ENCODE measurements at places on chromosomes 16 and 17.

DNA sequence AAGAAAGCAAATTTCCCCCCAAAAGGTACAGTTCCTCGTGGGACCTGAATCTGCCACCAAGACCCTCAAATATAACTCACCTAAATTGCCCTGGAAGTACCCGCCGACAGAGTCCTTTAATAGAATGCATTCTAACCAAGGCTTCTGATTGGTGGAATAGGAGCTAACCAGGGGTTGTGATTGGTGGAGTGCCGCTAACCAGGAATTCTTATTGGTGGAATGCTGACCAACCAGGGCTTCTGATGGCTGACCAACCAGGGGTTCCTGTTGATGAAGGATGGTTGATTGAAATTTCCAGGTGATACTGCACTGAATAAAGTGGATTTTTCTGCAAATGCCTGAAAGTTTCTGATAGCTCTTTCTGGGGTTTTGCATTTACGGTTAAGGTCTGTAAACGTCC is 6.5 kb downstream of the TFAP4 start:
- DNase-seq, result no peak

DNA sequence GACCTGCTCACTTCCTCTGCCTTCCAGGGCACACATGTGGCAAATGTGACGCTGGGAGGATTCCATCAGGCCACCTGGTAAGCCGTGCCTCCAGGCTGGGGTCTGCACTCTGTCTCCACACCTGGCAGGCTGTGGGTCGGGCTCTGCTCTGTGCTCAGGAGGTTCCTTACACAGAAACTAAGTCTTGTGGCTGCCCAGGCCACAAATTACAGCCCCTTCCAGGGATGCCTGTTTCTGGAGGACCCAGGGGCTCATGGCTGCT is 58.2 kb downstream of the RMI2 start:
- no peak for DNase-seq

DNA sequence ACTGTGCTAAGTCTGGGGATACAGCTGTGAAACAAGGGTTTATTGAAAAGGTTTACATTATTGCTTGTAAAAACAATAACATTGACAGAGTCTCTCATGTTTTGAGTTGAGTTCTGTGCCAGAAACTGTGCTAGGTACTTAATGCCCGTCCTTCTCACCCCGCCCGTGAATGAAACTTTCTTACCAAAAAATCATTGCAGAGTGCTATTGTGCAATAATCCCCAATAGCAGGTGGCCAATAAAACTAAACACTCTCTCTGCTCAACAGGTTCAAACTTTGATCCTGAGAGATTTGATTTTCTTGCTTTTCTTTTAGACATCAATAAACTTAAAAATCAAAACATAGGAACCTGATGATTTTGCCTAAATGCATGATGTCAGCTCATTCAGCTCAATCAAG is 441.6 kb downstream of the HAPSTR1 start:
- no peak for DNase-seq

GRCh38 chr16:22675745-22676540 is 138.0 kb upstream of the HS3ST2 start:
- DNase-seq, result no peak

GRCh38 chr17:32871746-32872145 is 5.2 kb downstream of the MYO1D start:
- DNase-seq, result no peak

GRCh38 chr17:61568219-61569072 is 22.6 kb downstream of the NACA2 start:
- no peak for DNase-seq

DNA sequence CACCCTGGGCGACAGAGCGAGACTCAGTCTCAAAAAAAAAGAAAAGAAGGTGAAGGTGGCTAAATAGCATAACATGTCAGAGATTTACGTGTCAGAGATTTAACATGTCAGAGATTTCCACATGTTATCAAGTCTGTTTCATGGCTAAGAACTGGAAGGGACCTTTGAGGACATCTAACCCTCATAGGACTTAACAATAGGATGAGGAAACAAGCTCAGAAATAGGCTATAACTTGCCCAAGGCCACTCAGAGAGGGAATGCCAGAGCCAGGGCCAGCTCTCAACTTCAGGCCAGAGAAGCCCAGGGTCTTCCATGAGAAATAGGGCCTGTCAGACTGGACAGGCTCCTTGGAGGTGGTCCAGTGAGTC is 26.8 kb upstream of the ZNF629 start:
- DNase-seq, result no peak

DNA sequence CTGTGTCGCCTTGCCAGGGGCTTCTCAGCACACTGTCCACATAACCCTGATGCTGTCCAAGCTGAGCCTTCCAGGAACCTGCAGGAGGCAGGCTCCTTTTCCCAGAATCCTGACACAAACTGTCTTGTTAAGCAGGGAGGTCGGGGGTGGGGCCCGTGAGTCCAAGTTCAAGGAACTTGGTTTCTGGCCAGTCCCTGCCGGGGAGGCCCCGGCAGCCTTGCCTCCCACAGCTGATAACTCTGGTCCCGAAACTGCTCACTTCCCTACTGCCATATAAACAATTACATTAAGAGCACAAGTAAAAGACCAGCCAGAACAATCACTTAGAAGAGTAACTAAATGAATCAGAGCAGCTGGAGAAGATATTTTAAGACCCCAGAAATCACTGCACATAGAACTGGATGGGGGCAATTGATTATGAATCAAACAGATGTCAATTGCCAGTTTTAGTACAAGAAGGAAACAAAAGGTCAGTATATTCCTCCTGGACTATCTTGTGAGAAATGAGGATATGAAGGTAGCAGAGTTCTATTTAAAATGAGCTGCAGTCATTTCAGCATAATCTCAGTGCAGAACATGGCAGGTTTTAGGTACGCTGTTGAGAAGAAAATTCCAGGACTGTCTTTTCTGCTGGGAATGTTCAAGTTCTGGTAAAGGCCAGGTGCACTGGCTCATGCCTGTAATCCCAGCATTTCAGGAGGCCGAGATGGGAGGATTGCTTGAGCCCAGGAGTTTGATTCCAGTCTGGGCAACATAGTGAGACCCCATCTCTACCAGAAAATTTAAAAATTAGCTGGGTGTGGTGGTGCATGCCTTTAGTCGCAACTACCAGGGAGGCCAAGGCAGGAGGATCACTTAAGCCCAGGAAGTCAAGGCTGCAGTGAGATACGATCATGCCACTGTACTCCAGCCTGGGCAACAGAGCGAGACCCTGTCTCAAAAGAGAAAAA is 169.8 kb downstream of the PITPNC1 start:
- DNase-seq, result peak; percentile 57

- no peak for DNase-seq
Observed at GRCh38 chr16:89823087-89823823, 5.0 kb upstream of the SPIRE2 start.

- no peak for DNase-seq
Observed at GRCh38 chr16:3112881-3113574, 642 bp downstream of the ZNF205 start.

GRCh38 chr16:84103678-84104077 is 13.1 kb downstream of the MBTPS1 start:
- DNase-seq, result no peak

- DNase-seq, result no peak
Observed at GRCh38 chr17:80485846-80486245, 9.4 kb upstream of the NPTX1 start.

DNA sequence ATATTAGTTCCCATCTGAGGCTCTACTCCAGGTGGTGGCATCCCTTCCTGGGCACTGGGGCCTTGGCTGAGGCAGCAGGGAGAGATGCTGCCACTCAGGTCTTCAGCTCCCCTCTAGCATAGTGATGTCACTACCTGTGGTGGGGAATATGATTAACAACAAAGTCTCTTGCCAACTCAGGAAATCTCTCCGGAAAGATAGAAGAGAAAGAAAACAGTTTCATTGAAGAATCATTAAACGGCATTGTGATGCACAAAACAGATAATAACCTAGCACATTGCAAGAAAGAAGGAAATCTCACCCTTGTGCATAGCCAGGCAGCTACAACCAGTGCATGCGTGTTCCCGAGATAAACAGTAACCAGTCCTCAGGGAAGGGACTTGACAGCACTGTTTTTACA is 12.2 kb upstream of the ZNF267 start:
- no peak for DNase-seq

DNA sequence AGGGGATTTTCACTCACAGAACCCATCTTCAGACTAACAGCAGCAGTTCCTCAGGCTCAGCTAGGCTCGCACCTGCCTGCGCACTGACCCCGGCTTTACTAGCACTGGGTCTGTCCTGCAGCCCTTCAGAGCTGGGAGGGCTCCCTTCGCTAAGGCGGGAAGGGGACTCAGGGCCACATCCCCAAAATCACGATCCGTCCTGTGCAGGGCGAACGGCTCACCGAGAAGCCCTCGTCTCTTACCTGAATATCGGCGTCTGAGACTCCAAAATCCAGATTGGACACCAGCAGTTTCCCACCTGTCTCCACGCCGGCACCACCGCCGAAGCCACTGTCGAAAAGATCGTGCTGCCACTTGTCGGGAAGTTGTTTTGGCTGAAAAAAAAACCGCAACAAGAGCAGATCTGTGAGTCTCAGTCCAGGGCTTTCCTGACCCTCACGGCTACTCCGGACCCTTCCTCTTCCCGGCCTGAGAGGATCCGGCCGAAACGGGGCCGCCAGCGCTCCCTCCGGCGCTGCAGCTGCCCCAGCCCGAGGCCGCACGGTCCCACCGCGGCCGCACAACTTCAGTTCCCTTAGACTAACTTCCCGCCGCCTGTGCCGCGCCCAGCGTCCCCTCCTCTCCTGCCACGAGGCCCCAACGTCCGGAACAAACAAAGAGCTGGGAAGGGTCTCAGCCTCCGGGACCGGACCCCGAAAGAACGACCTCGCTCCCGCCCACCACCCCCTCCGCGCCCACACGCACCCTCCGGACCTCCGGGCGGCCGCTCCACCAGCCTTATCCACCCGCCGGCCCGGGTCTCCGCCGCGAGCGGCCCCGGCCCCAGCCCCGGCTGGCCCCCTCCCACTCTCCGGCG is 711 bp downstream of the ALYREF start:
- DNase-seq, result no peak

GRCh38 chr16:6557353-6558023 is 775.2 kb upstream of the RBFOX1 start:
- DNase-seq, result no peak

- no peak for DNase-seq
Observed at GRCh38 chr16:4123616-4124300, 7.5 kb upstream of the ADCY9 start.

- no peak for DNase-seq
Observed at GRCh38 chr17:81027038-81027437, 7.9 kb upstream of the BAIAP2 start.

- no peak for DNase-seq
Observed at GRCh38 chr16:85639529-85640253, 26.6 kb downstream of the GSE1 start.

- peak; percentile 5 for DNase-seq
Observed at GRCh38 chr17:75640556-75641119, 7.4 kb downstream of the SMIM5 start.

DNA sequence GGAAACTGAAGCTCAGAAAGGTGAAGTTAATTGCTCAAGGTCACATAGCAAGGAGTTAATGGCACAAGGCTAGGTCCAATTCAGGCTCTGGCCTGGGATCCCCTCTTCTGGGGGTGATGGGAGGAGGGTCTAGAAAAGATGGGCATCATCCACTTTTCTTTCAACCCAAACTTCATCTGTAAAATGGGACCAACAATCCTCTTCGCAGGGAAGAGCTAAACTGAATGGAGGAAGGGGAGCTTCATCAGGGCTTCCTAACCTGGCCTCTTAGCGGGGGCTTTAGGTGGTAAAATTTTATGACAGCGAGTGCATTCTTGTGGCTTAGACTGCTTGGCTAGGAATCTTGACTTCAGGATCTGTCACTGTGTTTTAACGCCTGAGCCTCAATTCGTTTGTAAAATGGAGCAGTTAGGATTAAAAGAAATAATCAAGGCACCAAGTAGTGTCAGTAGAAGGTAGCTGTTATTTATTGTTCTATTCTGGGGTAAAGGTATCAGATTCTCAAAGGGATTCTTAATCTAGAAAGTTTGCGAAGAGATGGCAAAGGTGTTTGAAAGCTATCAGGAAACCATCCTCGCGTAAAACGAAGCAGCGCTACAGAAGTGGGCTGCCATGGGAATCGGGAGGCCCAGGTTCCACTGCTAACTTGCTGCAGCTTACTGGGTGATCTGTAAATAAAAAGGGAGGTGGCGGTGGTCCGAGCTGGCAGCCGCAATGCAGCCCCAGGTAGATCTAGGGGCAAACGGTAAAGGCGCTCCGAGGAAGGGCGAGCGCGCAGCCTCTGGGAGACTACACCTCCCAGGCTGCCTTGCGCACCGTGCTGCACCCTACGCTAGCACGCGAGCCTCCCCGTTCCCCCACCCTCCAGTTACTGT is 1.5 kb upstream of the SRCAP start:
- DNase-seq, result peak; percentile 84

DNA sequence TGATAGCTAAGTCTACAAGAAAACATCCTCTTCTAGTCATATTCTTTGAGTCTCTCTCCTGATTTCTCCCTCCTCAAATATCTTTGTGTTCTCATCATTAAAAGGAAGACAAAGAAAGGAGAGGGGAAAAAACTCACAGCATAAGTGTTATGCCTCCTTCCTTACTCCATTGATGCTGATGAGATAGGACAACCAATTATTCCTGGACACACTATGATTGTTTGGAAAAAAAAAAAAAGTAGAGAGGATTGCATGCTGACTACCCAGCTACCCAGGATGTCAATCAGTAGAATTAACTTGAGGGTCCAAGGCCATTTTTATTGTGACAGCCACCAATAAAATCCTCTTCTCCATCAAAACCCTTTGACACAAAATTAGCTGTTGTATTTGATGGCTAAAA is 299.1 kb upstream of the CDH8 start:
- DNase-seq, result no peak

GRCh38 chr17:2181897-2182448 is 121.6 kb downstream of the SMG6 start:
- DNase-seq, result no peak

DNA sequence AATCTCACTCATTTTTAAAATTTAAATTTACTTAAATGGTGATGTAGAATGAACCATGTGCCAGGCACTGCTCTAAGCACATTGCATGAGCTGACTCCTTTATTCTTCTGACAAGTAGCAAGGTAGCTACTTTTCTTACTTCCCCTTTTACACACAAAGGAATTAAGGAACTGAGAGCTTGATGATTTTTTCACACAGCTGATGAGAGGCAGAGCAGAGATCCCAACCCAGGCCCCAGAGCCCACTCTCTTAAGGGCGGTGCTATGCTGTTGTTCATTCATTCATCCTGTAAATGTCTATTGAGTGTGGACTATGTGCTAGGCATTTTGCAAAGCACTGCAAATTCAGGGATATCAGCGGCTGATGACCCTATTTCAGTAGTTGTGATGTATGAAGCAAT is 17.9 kb downstream of the SEC14L5 start:
- peak; percentile 86 for DNase-seq

GRCh38 chr17:70369391-70369790 is 200.1 kb downstream of the KCNJ2 start:
- DNase-seq, result no peak

- DNase-seq, result no peak
Observed at GRCh38 chr16:81593481-81593880, 148.9 kb downstream of the CMIP start.

DNA sequence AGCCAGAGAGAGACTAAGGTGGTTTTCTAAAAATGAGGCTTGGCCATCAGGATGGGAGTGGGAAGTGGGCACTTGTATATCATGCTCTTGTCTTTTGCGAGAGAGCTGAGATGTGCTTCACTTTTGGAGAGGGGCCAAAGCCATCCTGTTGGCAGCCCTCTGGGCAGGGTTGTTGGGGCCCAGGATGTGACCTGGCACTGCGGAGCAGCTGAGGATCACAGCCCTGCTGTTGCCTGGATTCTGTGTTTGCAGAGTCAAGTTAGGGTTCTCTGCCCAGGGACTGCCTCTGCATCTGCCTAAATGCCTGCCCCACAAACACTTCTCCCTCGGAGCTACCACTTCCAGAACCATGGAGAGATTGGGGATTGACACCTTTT is 71.2 kb downstream of the PLD6 start:
- DNase-seq, result no peak
